ENCODE measurements at places on chromosomes 3 and 15.
A peak's percentile ranks its signal among the peaks of the same experiment; 100 is the strongest.

DNA sequence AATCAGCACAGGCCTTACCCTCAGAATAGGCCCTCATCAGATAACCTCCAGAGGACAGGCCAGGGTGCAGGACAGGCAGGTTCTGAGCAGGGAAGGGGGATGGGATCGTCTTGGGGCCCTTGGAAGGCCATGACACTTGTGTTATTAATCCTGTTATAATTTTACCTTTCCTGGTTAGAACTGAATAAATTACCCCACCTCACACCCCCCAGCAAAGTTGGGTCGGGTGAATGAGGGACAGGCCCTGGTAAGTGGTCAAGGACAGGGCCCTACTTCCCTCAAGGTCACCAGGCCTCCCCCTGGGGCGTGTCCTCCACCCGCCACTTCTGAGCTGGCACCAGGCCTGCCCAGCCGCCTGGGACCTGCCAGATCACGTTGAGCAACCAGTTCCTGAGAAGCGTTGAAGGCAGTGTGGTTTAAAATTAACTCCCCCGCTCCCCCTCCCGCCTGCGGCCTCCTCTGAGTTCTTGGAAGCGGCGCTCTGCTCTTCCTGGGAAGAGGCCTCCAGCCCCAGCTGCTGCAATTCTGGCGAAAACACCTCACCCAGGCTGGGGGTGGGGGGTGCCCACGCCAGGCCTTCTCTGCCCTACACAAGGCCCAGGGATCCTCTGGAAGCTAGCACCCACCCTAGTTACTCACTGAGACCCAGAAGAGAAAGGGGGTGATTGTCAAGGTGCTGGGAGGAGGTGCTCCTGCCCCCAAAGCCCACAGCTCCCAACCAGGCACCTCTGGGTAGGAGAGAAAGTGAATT, 10.6 kb downstream of the CISH start:
- H3K4me1 ChIP-seq: peaks cover 72% of the 10 kb centered on the region
- H3K27ac ChIP-seq: peak overlapping the region; percentile 85
- H3K27me3 ChIP-seq: no peaks in the 10 kb centered on the region
- peaks cover 14% of the 10 kb centered on the region for H3K36me3 ChIP-seq
- peak overlapping the region; percentile 58 for H3K4me3 ChIP-seq

- no peak overlapping the region for H3K27ac ChIP-seq
- DNase-seq: no peak
- H3K27me3 ChIP-seq: no peaks in the 10 kb centered on the region
- H3K4me1 ChIP-seq: peaks cover 15% of the 10 kb centered on the region
- no peaks in the 10 kb centered on the region for H3K36me3 ChIP-seq
- no peak overlapping the region for H3K4me3 ChIP-seq
These were observed 156.2 kb upstream of the WNT5A start for GRCh38 chr3:55643283-55643682.

- H3K27ac ChIP-seq: no peak overlapping the region
- H3K4me1 ChIP-seq: no peaks in the 10 kb centered on the region
- DNase-seq: no peak
- peaks cover 2% of the 10 kb centered on the region for H3K27me3 ChIP-seq
- H3K4me3 ChIP-seq: no peak overlapping the region
- H3K36me3 ChIP-seq: no peaks in the 10 kb centered on the region
These were observed 99.5 kb upstream of the FOXB1 start for GRCh38 chr15:59904450-59905135.

- no peak overlapping the region for H3K4me3 ChIP-seq
- no peak for DNase-seq
- no peak overlapping the region for H3K27ac ChIP-seq
- no peaks in the 10 kb centered on the region for H3K27me3 ChIP-seq
These were observed 1087.1 kb upstream of the ALCAM start for GRCh38 chr3:104279617-104280016.
